ENCODE measurements at places on chromosomes 11 and 22.

GRCh38 chr11:15507592-15507991 lies 392.9 kb downstream of the INSC start:
- DNase-seq: no peak

DNA sequence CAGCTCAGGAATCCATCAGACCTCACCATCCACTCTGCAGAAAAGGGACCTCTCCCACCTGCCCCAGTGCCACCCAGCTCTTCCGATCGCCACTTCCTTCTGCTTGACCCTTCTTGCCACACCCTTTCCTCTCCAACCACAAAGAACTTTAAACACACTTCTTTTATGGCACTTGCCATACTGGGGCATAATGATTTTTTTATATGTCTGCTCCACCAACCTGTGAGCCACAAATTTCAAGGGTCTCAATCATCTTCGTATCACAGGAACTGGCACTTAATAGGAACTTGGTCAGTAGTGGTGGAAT lies 11.7 kb upstream of the MYH9 start:
- DNase-seq: no peak

DNA sequence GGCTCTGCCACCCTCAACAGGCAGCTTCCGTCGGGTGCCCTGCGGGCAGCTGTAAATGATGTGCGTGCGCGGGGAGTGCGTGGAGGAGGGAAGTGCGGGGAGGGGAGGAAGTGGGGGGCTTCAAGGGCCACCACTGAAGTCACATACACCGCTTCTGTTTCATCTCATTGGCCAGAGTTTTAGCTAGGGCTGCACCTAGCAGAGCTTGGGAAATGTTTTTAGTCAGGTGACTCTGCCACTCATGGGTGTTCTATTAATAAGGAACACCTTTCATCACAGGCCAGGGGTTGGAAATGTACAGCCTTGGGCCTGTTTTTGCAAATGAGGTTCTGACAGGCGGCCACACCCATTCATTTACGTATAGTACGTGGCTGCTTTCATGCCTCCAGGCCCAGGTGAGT lies 14.6 kb downstream of the FAM118A start:
- no peak for DNase-seq

- DNase-seq: no peak
Observed at GRCh38 chr11:8671651-8672062, 10.8 kb downstream of the TRIM66 start.

GRCh38 chr22:49587421-49587820 lies 240.3 kb downstream of the BRD1 start:
- DNase-seq: peak; percentile 53

- no peak for DNase-seq
Observed at GRCh38 chr11:86932924-86933875, 22.0 kb downstream of the FZD4 start.

DNA sequence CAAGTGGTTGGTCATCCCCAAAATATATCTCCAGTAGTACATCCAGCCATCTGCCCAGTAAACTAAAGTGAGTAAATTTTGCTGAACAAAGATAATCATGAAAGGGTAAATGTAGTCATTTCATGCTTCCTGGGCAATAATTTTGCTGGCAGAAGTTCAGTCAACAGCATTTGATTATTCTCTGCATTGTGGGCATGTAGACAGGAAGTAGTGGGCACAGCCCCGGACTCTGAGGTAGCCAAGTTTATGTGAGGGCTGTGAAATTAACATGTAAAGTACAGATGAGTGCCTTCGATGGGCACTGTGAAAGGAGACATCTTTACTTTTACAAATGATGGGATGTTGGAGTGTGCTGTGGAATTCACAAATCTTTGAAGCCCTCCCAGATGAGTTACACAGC lies 312.2 kb upstream of the MTNR1B start:
- no peak for DNase-seq

DNA sequence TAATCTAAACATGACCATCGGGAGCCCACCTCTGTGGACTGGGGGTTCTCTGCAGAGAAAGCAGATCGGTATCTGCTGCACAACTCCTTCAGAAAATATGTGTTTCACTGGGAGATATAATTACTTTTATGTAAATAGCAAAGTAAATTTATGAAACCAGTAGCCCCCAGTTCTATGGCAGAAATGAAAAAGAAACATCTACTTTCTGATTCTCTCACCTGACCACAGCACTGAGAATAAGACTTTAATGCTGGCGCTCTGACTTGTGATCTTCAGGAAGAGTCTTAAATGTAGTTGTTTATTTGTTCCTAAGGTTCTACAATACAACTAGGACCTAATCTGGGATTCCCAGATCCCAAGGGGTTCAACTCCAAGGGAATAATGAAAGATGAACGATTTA lies 518.0 kb downstream of the DLG2 start:
- no peak for DNase-seq

DNA sequence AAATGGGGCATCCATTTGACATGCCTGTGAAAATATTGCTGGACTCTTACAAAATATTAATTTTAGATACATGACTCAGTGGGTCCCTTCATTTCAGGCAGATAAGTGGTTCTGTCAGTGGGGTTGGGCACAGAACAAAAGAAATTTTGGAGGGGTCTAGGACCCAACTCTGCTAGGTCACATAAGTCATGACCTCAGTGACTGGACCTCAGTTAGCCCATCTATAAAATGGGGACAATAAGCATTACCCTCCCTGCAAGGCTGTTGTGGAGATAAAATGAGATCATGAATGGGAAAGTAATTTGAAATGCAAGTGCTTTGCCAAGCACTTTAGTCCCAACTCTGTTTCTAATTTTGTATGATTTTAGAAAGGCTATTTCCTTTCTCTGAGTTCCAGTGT lies 23.8 kb downstream of the ADORA2A start:
- DNase-seq: no peak

DNA sequence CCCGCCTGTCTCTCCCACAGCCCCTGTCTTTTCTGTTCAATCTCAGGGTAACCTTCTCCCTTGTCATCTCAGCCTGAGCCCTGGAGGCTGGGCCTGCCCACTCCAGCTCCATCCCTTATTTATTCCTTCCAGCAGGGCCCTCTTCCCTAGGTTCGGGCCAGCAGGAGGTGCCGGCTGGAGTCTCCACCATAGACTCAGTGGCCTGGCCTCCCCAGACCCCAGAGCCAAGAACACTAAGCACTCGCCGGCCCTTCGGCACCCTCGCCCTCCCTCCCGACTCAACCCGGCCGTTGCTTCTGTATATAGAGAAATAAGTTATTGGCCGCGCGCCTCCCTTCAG lies 1.4 kb upstream of the RAB1B start:
- DNase-seq: no peak

DNA sequence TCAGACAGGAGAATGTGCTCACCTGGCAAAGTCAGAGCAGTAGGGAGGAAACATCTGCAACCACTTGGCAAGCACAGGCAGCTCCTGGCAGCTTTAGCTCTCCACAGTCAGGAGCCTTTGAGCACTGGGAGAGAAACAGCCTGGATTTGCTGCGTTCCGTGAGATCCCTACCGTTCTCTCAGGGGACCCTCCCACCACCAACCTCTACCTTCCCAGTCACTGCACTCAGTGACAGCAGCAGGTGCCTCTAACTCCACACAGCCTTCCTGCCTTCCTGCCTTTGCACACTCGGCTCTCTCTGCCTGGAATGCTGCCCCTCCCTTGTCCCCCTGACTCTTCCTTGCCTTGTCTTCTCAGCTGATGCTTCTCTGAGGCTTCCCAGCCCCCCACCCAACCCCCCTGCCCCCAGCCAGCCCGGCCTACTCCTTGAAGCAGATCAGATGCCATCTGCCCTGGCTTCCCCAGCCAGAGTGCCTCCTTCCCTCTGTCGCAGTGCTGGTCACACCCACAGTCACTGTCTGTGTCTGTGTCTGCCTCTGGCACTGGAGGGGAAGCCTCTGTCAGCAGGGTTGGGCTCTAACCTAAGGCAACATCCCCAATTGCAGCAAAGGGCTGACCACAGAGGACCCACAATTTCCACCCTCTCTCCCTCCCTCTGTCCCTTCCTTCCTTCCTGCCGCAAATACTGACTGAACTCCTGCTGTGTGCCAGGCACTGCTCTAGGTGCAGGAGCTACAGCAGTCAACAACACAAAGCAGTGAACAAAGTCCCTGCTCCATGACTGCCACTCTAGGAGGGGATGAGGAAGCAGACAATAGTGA lies 14.9 kb upstream of the TSKU start:
- DNase-seq: peak; percentile 57

DNA sequence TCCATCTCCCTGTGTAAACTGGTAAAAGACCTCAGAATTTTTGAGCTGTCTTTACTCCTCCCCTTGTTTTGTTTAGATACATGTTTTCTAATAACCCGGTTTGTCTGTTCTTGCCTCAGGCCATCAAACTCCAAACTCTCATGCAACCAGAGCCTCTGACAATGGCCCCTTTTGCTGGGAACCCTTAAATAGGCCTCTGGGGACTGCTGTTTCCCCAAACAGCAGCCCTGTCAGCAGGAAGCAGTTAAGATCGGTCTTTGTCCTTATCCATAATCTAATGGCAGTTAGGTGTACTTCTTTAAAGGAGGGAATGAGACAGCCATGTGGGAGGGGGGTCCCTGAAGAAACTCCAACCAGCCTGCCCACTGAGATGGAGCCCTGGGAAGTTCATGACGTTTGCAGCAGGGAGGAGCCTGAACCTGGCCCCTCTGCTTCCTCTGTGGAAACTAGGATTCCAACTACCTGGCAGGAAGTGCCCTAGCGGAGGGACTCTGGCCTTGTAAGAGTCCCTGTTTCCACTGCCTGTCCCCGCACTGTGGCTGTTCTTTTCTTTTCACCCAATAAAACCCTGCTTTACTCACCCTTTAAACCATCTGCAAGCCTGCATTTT lies 1354.4 kb downstream of the LRRC4C start:
- DNase-seq: no peak

DNA sequence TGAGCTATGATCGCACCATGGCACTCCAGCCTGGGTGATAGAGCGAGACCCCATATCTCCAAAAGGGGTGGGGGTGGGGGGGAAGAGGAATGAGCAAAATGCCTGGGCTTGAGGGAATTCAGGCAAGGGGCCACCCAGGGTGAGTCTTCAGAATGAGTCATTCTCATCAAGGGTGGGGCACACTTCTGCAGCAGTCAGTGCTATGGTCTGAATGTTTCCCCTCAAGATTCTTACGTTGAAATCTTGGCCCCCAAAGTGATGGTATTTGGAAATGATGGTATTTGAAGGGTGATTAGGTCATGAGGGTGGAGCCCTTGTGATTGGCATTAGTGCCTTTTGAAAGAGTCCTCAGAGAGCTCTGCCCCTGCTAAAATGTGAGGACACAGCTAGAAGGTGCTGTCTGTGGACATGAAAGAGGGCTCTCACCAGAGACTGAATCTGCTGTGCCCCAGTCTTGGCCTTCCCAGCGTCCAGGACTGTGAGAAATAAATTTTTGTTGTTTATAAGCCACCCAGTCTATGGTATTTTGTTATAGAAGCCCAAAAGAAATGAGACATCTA lies 86.4 kb upstream of the THY1 start:
- DNase-seq: no peak

DNA sequence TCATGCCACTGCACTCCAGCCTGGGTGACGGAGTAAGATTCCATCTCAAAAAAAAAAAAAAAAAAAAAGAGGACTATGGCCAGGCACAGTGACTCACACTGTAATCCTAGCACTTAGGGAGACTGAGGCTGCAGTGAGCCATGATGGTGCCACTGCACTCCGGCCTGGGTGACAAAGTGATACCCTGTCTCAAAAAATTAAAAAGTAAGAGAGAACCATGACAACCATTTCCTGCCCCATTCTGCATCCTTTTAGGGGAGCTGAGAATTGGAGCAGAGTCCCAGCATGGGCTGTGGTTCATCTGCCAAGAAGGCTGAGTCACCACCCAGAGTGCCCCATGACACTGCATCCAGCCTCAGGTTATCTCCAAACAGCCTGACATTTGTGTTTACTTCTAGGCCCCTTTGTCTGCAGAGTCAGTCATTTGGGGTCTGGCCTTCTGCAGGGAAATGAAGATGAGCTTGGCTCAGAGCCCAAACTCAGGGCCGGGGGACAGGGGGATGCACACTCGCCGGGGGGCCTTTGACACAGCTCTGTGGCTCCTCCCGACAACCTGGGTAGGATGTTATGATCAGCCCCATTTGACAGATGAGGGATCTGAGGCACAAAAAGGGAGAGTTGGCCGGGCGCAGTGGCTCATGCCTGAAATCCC lies 4.7 kb downstream of the CSDC2 start:
- DNase-seq: peak; percentile 61

DNA sequence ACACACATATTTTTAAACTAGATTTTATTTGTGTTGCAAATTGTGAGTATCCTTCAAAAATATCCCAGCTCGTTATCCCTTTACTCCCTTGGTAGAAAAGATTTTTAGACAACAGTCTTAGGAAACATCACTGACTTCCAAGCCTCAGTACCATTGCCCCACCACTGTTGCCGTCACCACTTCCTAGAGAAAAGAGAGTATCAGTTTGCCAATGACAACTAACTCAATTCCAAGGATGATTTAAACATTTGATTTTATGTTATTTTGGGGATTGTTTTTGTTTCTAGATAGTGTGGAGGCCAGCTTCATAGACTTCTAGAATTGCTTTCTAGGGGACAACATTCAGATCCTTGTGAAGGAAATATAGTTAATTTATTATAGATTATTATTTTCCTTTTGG lies 274.0 kb upstream of the MPPED2 start:
- no peak for DNase-seq

DNA sequence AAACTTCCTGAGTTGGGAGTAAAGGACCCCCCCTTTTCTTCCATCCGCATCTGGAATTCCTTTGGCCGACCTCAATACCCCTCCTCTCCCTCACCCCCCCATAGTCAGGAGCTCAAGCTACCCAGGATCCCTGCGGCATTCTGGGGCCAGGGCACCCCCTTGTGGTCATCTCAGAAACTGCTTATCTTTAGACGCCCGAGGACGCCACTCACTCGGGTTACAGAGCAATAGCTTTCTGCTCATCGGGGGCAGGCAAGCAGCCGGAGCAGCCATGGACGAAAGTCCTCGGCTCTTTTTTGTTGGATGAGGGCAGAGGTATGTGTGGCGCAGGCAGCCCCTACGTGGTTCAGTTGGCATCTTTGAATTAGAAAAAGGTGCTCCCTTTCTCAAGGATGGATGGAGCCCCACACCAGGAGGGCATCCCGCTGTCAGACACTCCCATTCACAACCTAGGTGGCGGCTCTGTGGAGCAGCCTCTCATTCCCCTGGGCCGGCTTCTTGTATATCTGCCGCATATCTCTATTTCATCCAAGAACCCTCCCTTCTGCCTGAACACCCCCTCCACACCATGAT lies 2.3 kb downstream of the C1QTNF5 start:
- peak; percentile 93 for DNase-seq

GRCh38 chr22:17866621-17867020 lies 92.4 kb upstream of the BID start:
- DNase-seq: no peak

- no peak for DNase-seq
Observed at GRCh38 chr11:73789279-73789670, 1.6 kb downstream of the MRPL48 start.
